ENCODE measurements at places on chromosomes 16 and 17.
A peak's percentile ranks its signal among the peaks of the same experiment; 100 is the strongest.

- no peak for DNase-seq
Observed at GRCh38 chr16:23508589-23509440, 1.5 kb downstream of the GGA2 start.

GRCh38 chr17:57727630-57728175 lies 17.4 kb downstream of the CCDC182 start:
- no peak for DNase-seq

DNA sequence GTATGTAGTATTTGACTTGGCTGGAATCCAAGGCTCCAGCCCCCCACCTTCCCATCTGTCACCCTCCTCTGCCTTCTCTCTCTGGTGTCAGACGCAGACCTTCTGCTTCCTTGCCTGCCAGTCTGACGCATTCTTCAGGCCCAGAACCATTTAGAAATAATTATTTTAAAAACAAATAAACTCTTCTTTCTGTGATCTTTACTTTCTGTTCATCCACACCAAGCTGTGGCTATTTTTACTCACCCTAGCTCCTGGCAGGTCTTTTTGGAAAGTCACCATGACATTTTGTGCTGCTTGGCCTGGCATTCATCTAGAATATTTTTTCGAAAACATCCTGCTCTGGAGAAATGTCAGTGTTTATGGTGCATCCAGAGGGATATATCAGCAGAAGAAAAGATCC lies 330.7 kb upstream of the ASIC2 start:
- DNase-seq, result no peak

- DNase-seq, result no peak
Observed at GRCh38 chr16:7921345-7921744, 588.7 kb downstream of the RBFOX1 start.

GRCh38 chr16:69595127-69596036 lies 29.6 kb downstream of the NFAT5 start:
- no peak for DNase-seq

DNA sequence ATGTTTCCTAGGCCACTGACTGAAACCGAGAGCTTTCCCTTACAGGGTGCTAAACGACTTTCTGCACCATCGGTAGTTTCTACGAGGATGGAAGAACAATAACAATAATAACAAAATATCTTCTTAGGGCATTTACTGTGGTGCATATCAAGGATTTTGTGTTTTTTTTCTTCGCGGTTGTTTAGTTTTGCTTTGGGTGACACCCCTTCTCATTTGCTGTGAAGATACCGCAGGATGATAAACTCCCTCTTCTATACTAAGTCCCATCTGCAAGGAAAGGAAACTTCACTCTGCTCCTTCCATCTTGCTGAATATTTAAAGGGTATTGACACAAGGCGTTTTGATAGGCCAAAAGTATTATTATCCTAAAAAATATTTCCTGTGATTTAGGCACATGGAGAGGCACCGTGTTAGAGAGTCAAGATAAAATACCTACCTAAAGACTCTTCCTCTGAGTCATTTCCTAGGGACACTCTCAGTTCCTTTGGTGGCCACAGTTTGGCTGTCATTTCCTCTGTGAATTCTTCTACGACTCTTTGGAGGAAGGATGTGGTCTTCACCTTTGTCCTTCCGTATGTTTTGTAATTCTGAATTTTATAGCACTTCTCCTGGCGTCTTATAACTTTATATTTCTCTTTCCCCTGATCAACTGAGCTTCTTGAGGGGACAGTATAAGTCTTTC lies 318.8 kb downstream of the CDH13 start:
- DNase-seq, result no peak

GRCh38 chr16:22326771-22327445 lies 29.7 kb downstream of the POLR3E start:
- no peak for DNase-seq

DNA sequence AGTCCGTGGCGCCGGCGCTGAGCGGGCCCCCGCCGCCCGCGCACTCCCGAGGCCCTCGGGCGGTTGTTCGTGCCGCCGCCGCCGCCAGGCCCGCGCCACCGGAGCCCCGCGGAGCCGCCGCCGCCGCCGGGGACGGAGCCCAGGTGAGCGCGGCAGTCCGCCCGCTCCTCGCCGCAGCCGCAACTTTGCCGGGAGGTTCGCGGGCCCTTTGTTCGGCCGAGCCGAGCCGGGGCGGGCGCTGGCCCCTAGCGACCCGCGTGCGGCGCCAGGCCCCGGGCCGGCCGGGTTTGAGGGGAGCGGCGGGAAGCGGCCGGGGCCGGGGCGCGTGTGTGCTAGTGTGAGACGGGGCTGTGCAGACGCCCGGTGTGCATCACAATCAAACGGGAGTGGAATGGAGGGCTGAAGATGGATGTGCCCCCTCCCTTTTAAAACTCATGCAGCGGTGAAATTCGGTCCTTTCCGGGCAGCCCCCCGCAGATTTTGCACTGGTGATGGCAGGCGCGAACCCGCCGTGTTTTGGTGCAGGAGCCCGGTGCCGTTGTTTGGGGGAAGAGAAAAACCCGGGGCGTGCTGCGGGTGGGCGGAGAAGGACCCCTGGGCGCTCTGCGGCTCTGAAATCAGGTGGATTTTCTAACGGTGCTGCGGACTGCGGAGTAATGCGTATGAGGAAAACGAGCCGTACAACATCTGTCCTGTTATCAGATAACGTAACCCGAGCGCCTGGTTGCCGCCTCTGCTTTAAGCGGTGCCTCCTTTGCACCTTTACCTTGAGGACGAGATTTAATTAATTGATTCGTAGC lies 823 bp downstream of the TNRC6C start:
- peak; percentile 7 for DNase-seq

- DNase-seq, result no peak
Observed at GRCh38 chr16:50553182-50553710, 5.0 kb downstream of the NKD1 start.
